ENCODE measurements at places on chromosomes 12 and 14.

DNA sequence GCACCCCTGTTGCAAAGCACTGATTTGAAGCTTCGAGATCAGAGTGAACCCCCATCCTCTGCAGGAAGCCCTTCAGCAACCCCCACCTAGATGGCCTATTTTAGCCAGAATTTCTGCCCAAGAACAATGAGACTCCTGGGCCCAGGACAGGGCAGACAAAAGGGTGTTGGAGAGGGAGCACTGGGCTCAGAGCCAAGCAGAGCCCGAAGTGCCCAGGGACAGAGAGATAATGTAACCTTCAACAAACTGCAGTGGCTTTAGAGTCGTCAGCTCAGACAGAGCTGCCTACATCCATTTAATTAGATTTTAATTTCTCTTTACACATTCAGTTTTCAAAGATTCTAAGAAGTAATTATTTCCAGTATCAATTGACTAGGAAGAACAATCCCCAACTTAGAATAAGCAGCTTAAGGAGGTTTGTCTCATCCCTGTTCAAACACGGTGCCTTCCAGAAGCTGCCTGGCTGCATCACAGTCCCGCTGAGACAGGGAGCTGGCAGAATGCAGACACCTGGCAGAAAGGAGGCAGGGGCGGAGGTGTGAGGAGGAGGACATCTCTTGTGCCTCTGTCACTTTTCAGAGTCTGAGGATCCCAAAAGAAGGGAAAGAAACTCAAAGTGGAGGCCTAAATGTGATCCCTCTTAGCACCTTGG lies 504.9 kb upstream of the CCDC196 start:
- peak; percentile 20 for DNase-seq

- DNase-seq = no peak
Observed at GRCh38 chr14:22384167-22384549, 204.9 kb downstream of the DAD1 start.

DNA sequence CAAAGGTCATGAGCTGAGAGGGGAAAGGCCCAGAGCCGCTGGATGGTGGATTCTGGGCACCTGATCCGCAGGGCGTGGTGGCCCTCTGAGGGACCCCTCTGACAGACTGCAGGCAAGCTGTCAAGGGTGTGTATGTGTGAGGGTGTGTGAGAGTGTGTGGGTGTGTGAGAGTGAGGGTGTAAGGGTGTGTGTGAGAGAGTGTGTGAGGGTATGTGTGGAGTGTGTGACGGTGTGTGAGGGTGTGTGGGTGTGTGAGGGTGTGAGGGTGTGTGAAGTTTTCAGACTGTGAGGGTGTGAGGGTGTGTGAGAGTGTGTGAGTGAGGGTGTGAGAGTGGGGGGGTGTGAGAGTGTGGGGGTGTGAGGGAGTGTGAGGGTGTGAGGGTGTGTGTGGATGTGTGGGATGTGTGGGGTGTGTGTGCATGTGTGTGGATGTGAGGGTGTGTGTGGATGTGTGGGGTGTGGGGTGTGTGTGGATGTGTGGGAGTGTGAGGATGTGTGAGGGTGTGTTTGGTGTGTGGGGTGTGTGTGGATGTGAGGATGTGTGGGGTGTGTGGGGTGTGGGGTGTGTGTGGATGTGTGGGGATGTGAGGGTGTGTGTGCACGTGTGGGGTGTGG lies 156.7 kb downstream of the TMEM121 start:
- DNase-seq = no peak

GRCh38 chr12:45214071-45214470 lies 1.8 kb upstream of the ANO6 start:
- no peak for DNase-seq

- DNase-seq = peak; percentile 94
Observed at GRCh38 chr14:69152902-69153151, at the start of gene DCAF5. TSS of gene DCAF5 (minus strand) at chr14:69153119. CDS start at chr14:69152978, 141 bp downstream.

DNA sequence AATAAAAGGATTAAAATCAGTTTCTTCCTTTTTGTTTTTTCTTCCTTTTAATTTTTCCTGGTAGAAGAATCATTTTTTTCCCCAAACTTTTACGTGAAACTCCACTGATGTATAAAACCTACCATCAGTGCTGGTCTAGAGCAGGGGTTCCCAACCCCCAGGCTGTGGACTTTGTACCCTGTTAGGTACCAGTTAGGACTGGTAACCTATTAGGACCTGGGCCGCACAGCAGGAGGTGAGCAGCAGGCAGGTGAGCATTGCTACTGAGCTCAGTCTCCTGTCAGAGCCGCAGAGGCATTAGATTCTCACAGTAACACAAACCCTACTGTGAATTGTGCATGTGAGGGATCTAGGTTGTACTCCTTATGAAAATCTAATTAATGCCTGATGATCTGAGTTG lies 10.1 kb downstream of the SMCO2 start:
- DNase-seq = no peak

GRCh38 chr12:93746572-93747168 lies 69.5 kb downstream of the CRADD start:
- DNase-seq = no peak

GRCh38 chr12:121399391-121400331 lies at the start of gene RNF34:
TSS of gene RNF34 (plus strand) at chr12:121400118. CDS start at chr12:121400213, 95 bp downstream.
- peak; percentile 99 for DNase-seq

GRCh38 chr12:101772012-101772775 lies 32.9 kb upstream of the SYCP3 start:
- no peak for DNase-seq

DNA sequence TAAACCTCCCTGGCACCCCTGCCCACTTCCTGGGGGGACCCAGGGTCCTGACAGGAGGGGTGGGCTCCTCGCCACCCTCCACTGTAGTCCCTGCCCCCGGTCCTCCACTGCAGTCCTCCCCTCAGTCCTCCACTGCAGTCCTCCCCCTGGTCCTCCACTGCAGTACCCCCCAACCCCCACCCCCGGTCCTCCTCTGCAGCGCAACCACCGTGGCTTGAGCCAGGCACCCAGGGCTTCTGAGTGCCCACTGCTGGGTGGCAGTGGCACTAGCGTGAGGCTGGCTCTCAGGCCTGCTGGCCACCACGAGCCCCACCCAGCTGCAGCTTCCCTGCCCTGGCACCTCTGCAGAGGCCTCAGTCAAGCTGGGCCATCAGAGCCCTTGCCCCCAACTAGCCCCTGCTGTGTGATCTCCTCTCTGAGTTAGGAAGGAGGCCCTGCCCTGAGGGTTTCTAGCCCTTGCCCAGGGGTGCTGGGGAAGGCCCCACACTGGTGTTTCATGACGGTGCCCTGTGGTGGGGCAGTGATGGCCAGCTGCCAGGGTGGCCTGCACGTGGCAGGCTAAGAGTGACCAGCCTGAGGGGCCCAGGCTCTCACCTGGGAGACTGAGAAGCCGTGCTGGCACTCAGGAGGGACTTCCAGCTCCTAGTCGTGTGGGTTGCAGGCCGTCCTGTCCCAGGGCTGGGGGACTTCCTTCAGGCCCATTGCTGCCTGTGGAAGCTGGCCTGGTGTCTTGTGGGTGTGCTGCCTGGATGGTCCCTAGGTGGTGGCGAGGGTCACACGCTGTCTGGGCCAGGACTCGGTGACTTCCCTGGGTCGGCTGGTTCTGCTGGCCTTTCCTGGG lies 9.7 kb downstream of the CEP170B start:
- no peak for DNase-seq

- DNase-seq = no peak
Observed at GRCh38 chr12:93663006-93663728, 14.0 kb upstream of the CRADD start.

DNA sequence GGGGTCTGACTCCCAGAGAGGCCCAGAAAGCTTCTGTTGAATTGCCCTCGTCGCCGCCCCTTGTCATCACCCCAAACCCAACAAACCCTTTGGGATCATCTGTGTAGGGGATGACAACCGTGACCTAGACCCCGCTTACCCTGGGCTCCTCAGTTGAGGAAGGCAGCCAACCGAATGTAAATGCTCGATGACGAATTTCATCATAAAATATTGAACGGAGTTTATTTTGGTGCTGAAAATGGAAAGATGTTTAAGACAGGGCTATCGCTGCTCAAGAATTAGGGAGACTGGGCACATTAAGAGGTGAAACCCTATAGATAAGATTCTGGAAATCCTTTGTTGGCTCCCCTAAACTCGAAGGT lies 512 bp downstream of the ACTR10 start:
- DNase-seq = no peak

GRCh38 chr14:31965071-31965734 lies 111.9 kb upstream of the ARHGAP5 start:
- DNase-seq = no peak

DNA sequence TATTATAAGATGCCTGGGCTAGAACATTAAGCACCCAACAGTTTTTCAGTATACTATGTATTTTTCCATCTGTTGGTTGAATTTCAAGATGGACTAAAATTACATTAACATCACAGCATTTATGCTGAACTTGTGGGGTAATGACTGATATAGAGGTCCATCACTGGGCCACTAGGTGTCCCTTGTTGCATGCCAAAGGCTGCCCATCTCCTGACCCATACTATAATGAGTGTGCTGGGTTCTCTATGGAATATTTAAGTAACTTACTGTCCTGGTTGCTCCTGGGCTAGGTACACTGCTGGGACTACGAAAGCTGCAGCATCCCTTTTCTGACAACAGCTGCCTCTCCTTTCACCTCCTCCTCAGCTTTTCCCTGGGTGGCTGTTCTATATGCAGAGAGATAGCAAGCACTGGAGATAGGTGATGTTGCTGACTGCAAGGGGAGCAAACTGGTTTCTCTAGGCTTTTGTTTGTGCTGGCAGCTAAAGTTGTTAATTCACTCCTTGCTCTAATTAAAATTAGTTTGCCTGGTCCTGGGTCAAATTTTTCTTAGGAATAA lies 138.6 kb upstream of the TRHDE start:
- DNase-seq = no peak

- no peak for DNase-seq
Observed at GRCh38 chr14:36625014-36625413, 36.6 kb upstream of the PAX9 start.

GRCh38 chr14:53493320-53493719 lies 340.2 kb upstream of the DDHD1 start:
- DNase-seq = no peak

DNA sequence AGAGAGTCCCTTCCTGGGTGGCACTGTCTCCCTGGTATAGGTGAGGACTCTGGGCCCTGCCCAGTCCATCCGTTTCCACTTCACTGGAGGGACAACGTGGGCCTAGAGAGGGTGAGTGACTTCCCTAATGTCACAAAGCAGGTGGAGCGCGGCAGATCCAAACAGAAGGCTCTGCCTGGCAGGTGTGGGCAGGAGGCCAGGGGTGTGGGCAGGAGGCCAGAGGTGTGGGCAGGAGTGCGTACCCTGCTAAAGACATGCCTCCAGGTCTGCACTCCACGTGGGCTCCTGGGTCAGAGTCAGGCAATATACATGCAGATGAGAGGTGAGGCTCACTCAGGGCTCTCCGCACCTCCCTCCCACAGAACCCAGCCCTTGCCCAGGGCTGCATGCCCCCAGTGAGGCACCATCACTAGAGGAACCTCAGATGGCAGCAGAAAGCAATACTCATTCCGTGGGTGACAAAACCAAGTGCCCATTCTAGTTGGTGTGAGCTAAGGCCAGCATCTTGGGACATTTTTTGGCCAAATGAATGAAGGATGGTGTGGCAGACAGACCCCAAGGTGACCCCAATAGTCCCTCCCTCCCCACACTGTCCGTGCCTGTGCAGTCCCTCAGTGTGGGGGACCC lies 271.6 kb upstream of the RTL1 start:
- no peak for DNase-seq

- no peak for DNase-seq
Observed at GRCh38 chr14:77313371-77313770, 7.3 kb downstream of the POMT2 start.

- no peak for DNase-seq
Observed at GRCh38 chr12:104133866-104134265, 4.1 kb downstream of the NFYB start.

DNA sequence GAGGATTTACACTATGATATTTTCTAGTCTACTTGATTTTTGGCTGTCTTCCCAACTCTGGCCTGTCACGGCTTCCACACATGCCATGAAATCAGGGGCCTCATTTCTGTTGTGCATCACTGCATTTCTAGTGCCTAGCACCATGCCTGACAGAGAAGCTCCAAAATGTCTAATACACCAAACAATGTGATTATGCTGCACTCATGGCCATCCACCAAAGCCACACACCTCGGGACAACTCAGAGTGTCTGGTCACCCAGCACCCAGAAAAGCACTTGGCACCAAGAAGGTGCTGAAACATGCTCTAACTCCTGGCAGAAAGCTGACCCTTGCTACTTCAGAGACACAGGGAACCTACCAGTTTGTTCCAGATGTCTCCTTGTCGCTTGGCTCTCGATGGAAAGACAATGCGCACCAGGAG lies 11.3 kb downstream of the GCN1 start:
- DNase-seq = no peak

DNA sequence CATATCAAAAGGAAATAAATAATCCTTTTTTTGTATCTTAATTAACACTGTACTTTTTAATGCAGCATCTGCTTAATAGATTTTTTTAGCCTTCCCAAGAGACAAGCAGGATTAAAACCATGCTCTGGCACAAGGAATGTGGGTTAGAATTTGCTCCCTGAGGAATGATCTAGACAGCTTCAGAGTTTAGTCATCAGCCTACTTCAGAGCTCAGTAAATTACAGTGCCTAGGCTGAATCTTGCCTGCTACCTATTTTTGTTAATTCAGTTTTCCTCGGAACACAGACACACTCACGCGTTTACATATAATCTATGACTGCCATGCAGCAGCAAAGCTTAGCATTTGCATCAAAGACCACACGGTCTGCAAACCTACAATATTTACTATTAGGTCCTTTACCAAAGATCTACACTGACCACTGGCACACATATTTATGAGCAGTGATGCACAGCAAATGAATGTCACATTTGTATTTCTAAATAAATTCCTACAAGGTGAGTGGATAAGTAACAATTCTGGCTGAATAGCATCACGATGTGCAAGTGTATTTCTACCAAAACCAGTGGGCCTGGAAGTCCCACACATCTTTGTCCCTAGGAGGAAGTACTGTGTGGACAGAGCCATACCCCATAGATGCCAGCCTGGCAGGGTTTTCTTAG lies 309.8 kb upstream of the TMEM132C start:
- no peak for DNase-seq

DNA sequence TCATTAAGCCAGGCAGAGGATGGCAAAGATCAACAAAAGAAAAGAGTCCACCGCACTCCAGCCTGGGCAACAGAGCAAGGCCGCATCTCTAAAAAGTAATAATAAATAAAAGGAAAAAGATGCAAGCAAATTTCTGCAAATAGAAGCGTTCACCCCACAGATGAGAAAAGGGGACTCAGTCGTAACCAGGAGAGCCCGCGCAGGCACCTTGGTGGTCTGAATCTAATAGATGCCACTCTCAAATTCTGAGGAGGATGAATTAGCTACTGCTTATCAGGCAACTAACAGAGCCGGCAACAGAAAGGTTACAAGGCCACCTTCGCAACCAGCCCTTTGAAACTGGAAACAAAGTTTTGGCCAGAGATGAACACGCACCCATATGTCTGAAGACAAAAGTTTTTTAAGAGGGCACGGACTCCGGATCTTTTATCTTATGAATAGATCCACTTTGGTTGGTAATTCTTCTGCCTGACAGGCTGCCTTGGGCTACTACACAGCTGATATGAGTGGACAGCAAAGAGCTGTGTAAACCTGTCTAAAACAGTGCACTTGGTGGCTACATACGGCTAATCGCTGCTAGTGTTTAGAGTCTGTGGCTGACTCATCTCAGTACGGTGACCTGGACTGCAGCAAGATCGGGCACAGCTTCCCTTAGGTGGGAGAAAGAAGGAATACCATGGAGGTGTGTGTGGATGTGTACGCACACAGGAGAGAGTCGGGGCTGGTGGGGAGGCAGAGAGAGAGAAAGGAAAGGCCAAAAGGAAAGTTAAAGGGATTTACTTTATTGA lies 32.9 kb upstream of the TTC7B start:
- no peak for DNase-seq

- DNase-seq = no peak
Observed at GRCh38 chr12:17527021-17527420, 563.0 kb downstream of the RERGL start.
